Heart left ventricle (tissue), 16 donors: ENCODE measurements at places on chromosomes 4 and X. TPM values are rescaled to one million over a fixed set of nuclear protein-coding genes. Genes with fewer than 3 reads are reported as not detected.

The PRRG1 gene
- total RNA-seq, result 10.1 TPM

The DAPP1 gene
- total RNA-seq, result 4.3 TPM

GRCh38 chr4:23922541-23923111, 32.8 kb upstream of the PPARGC1A start:
- DNase-seq, result no peak

DNA sequence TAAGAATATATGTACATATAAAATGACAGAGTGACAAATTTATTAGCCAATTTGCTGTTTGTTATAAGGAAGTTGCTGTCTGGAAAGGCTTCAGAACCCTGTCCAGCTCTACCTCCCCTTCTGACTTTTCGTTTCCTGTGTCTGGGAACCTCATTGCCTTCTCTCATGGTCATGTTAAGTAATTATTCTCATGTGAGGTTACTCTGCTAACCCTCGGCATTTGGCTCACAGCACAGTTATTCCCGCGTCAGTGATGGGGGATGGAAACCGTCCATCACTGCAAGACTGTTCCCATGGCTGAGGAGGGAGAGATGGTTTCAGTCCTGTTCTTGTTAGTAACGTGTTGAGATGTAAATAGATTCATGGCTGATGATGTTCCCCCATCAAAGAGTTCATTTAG, 11.9 kb downstream of the EDNRA start:
- DNase-seq, result no peak
